ENCODE measurements at places on chromosomes 2 and 18.

GRCh38 chr2:205712508-205712907, 30.2 kb downstream of the NRP2 start:
- DNase-seq: no peak

GRCh38 chr2:135708159-135708558, 33.5 kb upstream of the UBXN4 start:
- no peak for DNase-seq

- DNase-seq: peak; percentile 23
Observed at GRCh38 chr18:13629841-13630715, 96.3 kb downstream of the FAM210A start.

DNA sequence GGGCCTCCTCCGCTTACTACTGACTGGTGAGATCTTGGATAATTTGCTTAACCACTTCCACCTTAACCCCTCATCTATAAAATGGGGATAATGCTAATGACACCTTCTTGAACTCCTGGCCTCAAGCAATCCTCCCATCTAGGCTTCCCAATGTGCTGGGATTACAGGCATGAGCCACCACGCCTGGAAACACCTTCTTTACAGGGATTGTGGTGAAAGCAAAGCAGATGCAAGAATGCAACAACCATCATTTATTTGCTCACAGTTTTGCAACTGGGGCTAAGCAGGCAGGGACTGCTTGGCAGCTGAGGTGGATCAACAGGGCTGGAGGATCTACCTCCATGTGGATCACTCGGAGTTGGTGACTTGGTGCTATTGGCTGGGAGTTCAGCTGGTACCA, 76.2 kb upstream of the ZNF532 start:
- no peak for DNase-seq

DNA sequence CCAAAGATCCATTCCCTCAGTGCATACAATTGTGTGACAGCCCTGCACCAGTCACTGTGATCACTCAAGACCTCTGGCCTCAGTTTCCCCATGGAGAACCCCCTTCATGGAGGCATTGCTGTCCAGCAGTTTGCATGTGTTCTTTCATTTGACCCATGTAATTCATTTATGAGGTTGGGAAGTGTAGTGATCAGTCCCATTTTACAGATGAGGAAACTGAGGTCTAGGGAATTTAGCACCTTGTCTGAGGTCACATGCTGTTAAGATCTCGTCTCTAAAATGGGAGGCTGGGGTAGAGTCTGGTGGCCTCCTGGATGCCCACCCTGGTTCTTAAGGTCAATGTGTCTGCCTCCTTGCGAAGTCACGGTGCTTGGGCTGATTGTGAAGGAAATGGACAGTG, 19.1 kb downstream of the LDLRAD4 start:
- DNase-seq: no peak

DNA sequence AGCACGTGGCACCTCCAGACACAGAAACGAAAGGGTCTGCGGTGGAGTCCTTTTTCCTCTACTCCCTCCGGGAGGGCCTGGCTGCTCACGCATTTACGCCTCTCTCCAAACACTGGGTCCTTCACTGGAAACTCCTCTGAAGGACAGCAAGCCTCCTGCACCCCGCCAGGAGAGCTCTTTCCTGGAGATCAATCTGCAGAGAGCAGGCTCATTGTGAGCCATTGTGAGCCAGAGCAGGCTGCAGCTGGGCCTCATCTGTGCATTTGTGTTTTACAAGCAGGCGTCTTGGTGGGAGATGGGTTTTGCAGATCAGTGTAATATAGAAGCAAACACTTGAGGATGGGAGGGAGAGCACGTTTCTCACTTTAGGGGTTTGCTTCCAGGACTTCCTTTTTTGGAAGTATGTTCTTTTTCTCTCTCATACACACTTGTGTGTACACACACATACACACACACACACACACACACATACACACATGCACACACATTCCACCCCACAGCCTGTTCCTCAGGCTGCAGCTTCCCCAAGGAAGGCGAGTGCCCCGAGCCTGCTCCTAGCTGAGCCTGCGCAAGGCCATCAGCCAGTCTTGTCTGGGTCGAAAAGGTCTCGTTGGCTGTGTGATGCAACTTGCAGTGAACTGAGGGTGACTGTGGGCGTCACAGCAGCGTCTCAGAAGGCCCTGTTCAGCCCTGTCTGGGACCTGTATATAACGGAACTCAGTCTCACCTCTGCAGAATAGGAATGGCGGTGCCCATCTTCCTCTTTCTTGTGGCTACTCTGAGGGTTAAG, 163.5 kb downstream of the GLI2 start:
- DNase-seq: no peak

GRCh38 chr18:44693030-44693784, 12.5 kb downstream of the SETBP1 start:
- no peak for DNase-seq

DNA sequence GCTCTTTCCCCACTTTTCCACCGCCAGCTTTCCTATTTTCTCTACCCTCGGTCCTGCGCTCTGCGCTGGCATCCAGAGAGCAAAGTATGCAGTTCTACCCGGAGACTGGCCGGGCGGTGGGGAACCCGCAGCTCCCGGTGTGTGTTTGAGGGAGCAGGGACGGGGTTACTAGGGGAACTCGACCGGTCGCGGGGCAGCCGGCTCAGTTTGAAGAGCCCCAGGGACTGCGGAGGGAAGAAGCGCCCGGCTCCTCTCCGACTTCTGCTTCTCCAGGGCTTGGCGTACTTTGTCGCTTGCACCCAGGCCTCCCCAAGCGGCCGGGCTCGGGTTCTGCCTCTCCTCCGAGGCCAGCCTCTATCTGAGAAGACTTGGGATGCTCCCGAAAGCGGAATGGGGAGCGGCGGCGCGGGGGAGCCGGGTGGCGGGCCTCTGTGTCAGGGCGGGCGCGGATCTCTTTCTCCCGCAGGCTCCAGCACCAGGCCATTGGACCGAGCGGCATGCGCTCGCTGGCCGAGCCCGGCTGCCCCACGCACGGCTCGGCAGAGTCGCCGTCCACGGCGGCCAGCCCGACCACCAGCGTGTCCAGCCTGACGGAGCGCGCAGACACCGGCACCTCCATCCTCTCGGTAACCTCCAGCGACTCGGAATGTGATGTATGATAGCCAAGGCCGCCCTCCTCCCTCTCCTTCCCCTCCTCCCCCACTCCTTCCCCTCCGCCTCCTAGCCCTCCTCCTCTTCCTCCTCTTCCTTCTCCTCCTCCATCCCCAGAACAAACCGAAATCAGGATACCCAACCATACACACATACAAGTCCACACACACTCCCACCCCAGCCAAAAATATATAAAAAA, 2.8 kb downstream of the SIX3 start:
- no peak for DNase-seq

Data from stimulated activated naive CD4-positive, alpha-beta T cell treated with Interleukin-2 at 50 U/mL for 16 hours (primary cell).